Activated CD4-positive, alpha-beta T cell treated with anti-CD3 and anti-CD28 coated beads for 1 hour (primary cell): ENCODE measurements at places on chromosomes 5 and 9.

- DNase-seq: no peak
These were observed 16.7 kb downstream of the AP3S1 start for GRCh38 chr5:115858396-115858795.

- no peak for DNase-seq
These were observed 295.8 kb upstream of the IRX4 start for GRCh38 chr5:2178528-2178927.

- DNase-seq: no peak
These were observed 72.9 kb downstream of the SERINC5 start for GRCh38 chr5:80182809-80183580.

DNA sequence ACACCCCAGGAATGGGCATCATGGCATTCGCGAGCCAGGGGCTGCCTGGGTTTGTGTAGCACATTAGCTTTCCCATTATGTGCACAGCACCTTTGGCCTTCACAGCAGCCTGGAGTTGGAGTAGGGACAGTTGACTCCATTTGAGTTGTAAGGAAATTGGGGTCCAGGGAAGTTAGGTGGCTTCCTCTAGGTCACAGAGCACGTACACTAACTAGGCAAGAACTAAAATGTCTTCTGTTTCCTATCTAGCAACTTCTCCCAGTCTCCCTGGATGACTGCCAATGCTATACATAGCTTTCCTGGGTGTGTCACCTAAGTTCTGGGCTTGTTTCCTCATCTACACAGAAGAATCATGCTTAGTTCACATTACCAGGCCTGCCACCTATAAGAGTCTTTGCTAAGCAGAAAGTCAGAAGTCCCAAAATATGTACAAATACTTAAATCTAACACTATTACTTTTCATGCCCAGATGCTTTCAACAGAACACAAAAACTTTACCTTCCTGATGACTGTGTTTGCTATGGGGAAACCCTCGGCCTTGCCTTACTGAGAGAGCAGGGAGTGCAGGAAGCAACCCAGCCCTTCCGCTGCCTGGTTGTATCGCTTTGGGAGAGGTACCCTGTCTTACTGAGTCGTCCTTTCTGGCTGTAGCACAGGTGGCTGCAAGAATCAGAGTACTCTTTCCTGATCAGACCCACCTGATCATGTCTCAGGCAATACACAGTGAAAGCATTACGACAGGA is 12.0 kb downstream of the MACROH2A1 start:
- no peak for DNase-seq

- DNase-seq: no peak
These were observed 806.2 kb downstream of the MTRR start for GRCh38 chr5:8675182-8675581.

- no peak for DNase-seq
These were observed 2.6 kb downstream of the AP3S1 start for GRCh38 chr5:115844321-115844817.

- no peak for DNase-seq
These were observed 52.8 kb downstream of the IRF1 start for GRCh38 chr5:132437604-132438266.

DNA sequence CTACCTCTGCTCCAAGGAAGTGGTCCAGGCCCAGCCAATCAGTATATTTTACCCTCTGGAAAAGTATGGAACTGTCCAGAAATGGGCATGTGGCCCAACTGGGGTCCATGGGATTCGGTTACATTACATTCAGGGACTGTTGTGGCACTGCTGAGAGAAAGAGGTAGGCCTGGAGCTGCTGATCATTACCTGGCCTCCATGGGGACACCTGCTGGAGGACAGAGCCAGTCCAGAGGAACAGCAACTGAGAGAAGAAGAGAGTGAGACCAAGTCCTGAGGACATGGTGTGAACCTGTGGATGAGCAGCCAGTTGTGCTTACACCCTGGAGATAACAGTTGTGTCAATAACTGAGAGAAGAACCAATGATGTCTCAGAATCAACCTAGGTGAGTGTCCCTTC is 48.2 kb downstream of the HMHB1 start:
- DNase-seq: no peak

DNA sequence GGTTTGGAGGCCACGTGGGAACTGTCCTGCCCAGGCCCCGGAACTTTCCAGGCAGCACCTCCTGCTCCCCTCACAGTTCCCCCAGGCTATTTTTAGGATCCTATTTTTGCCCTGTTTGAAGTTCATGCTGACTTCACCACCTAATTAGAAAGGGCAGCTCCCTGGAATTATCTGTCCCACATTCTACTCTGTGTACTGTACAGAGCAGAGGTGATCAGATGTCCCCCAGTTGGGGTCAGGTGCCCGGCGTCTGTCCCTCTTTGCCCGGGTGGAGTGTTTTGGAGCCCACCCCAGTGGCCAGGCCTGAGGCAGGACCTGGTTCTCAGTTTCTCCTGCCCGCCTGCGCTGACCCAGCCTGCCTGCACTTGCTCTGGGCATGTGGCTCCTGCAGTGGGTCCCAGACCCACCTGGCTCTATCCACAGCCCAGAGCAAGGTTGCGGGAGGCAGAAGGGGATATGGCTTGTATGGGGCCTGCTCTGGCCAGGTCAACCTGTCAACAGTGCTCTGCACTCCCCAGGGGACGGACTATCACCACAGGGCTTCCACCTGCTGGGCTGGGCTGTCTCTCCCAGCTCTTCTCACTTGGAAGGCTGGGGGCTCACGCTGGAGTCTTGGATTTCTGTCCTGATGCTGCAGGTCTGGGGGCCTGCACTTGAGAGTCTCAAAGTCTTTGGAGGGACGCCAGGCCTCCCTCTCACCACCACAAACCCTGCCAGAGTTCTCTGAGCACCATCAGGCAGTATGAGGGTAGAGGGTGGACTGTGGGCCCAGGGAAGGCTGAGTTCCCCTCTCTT is 268.3 kb downstream of the GADD45G start:
- no peak for DNase-seq

DNA sequence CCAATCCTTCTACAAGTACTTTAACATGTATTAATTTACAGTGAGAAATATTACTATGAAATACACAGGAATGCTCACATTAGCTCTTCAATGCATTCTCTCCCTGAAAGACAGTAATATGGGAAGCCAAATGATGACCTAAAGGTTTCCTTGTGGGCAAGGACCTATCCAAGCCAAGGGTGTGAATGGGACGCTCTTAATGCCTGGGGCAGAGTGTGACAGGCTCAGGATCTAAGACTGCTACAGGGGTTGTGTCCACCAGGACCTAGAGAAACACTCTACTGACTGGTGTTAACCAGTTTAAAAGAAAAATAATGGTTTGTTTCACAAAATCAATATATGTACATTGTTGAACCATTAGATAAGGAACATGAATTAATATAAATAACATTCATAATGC is 158.7 kb downstream of the FGF1 start:
- no peak for DNase-seq

DNA sequence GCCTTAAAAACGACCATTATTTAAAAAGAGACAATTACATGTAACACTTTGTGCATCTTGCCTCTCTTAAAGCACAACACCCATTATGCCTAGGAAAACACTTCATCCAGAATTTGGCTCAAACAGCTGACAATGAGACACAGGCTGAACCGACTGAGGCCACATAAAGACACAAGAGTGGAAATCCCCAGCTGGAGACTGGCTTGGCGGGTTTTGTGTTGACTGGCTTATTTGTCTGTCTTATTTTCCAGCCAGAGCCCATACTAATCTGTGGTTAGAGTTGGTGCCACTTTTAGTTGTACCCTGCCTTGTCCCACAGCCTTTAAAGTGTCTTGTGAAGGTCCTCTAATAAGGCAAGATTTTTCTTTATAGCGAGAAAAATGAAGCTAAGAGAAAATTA is 21.2 kb downstream of the TRIM14 start:
- DNase-seq: peak; percentile 32

DNA sequence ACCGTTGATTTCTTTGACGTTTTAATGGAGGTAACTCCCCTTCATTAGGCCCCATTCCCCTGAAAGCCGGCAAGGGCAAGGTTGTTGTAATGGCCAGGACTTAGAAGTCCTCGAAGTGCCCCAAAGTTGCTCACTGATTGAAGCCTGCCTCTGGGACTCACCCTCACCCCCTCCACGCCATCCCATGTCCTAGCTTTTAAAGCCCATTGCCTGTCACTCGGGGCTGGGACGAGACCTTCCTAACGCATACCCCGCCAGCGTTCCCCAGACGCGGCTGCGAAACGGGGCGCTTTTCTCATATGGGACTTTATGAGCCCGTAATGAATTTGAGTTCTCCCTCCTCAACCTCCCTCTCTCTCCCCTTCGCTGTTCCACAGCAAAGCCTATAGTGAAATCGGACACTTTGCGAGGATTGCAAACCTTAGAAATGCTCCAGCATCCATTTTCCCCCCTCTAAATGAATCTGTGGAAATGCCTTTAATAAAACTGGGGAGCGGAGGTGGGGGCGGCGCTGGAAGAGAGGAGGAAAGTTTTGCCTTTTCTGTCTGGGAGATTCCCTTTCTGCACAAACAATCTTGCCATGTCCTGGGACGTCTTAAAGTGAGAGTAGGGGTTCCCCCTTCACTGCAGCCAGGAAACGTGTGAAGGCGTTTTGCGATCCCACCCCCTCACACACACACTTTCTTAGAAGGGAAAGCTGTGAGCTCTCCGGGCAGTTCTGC is 1.5 kb downstream of the PAPPA start:
- no peak for DNase-seq

DNA sequence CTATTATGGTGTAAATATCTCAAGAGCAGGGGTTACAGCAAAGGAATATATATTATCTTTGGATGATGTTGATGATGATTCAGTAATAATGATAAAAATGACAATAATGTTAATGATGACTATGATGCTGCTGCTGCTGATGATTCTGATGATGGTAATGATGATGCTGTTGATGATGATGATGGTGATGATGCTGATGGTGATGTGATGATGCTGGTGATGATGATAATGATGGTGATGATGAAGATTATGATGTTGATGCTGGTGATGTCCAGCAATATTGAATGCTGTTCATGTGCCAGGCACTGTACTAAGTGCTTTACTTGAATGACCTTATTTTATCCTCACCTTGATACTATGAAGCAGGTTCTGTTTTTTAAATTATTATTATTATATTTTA is 226.0 kb upstream of the ANKH start:
- DNase-seq: no peak

DNA sequence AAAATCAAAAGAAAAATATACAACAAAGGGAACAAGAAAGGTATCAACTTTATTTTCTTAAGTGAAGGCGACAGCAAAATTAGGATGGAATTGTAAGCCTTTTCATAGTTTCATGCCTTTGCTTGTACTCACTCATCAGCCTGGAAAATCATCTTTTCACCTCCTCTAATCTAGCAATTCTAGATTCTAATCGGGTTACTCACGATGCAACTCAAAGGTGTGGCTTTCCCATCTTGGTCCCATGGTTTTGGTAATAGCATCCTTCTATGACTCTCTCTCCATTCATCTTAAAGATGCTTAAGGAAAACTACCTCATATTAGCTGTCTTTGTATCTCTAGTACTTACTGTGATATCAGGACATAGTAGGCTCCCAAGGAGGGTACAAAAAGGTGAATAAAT is 30.5 kb downstream of the DNAH5 start:
- DNase-seq: no peak

- DNase-seq: no peak
These were observed 167.9 kb downstream of the GLIS3 start for GRCh38 chr9:4131946-4132345.

GRCh38 chr5:1662559-1663085 is 137.0 kb downstream of the MRPL36 start:
- DNase-seq: no peak

DNA sequence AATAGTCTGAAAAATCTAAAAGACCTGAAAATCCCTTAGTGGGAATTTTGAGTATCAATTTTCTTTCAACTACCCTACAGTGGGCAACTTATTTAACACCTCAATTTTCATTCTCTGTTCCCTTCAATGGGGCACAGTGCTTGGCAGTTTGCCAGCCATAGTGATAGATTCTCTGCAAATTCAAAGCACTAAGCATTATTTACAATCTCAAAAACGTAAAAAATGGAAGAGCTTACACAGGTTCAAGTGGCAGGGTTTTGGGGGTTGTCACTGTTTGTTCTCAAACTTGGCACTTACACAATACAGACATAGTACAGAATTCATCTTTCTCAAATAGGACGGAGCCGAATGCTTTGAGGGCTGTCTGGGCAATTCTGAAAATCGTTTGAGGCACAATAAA is 515.0 kb downstream of the EFNA5 start:
- DNase-seq: no peak

DNA sequence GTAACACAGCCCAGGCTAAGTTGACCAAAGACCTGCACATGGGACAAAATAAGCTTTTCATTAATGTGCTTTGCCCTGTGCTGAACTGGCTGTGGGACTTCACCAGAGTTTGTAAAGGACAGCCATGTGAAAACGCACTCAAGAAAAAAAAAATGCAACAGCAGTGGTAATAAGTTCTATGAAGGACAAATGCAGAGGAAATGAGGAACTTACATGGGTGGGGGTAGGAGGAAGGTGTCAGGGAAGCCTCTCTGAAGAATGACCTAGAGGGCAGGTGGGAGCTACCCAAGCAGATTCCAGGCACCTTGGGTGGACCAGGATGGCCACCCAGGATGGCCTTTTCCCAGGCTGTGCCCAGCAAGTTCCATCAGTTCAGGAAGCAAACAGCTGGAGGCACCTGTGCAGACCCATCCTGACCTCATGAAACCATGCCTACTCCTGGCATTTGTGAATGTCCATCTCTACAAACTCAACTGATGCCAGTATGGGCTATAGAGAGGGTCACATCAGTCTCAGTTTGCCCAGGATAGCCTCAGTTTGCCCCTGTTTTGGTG is 6.7 kb upstream of the PHF2 start:
- no peak for DNase-seq

- DNase-seq: no peak
These were observed 11.5 kb upstream of the FAF2 start for GRCh38 chr5:176436656-176437055.

DNA sequence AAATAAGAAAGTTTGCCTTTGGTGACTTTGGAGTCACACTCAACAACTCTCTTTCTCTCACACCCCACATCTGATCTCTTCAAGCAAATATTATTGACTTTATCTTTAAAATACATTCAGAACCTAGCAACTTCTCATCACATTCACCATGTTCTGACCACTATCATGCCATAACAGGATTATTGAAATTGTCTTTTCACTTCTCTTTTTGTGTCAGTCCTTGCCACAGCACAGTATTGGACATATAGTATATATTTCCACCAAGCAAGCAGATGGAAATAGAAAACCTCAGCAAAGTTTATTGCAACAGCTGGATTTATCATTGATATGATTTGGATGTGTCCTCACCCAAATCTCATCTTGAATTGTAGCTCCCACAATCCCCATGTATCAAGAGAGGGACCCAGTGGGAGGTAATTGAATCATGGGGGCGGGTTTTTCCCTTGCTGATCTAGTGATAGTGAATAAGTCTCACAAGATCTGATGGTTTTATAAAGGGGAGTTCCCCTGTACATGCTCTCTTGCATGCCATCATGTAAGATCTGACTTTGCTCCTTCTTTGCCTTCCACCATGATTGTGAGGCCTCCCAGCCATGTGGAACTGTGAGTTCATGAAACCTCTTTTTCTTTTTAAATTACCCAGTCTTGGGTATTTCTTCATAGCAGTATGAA is 26.9 kb upstream of the ITGA1 start:
- DNase-seq: no peak

GRCh38 chr9:71079451-71079850 is 42.0 kb downstream of the TRPM3 start:
- no peak for DNase-seq

GRCh38 chr9:31486630-31487029 is 897.8 kb upstream of the ACO1 start:
- DNase-seq: no peak
